ENCODE measurements at places on chromosomes 5 and 9. TPM values are rescaled to one million over a fixed set of nuclear protein-coding genes. Genes with fewer than 3 reads are reported as not detected.

DNA sequence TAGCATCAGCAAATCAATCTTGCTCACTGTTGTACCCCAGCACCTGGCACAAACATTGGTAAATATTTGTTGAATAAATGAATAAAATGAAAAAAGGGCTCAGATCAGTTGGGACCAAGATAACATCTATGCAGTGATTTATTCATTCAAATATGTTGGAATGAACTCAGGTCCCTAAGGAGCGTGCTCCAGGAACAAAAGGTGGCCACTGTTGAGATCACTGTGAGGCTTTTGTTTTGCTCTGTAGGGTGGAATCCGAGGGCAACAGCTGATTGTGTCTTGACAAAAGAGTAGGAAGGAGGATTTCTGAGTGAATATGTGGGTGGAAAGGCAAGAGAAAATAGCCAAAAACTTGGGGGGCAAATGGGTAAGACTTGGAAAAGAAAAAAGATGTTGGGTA, 89.7 kb downstream of the PPP2R2B start:
- no peak for DNase-seq

DNA sequence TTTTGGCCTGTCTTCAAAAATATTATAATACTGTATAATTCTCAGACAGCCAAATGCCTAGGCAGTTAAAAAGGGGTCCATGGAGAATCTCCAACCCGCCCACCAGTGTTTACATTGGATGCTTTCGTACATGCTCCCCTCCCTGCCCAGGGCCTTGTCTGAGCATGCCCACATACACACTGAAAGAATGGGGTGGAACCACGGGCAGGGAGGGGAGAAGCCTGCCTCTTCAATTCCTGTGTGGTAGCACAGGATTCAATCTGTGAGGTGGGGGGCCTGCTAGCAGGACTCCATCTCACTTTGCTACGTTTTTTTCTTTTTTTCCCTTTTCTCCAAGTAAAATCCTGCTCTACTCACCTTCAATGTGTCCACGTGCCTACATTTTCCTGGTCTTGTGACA, 314.7 kb upstream of the GRAMD2B start:
- no peak for DNase-seq

DNA sequence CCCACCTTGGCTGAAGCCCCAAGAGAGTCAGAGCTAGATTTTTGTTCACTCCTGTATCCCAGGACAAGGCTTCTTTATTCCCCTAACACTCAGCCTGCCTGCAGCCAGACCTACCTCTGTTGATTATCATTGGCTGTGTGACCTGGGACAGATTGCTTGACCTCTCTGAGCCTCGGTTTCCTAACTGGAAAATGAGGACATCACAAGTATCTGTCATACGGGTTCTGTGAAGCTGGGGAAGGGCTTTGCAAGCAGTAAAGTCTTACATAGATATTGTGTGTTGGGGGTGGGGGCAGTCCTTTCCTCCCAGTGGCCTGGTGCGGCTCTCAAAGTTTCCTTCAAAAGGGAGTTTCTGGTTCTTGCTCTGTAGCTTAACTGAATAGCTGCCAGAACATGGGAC, 2.5 kb upstream of the NEK6 start:
- DNase-seq: no peak

- no peak for DNase-seq
These were observed 297.7 kb upstream of the CD180 start for GRCh38 chr5:67494186-67494855.

Gene CYSRT1
- 0.66 TPM for total RNA-seq

DNA sequence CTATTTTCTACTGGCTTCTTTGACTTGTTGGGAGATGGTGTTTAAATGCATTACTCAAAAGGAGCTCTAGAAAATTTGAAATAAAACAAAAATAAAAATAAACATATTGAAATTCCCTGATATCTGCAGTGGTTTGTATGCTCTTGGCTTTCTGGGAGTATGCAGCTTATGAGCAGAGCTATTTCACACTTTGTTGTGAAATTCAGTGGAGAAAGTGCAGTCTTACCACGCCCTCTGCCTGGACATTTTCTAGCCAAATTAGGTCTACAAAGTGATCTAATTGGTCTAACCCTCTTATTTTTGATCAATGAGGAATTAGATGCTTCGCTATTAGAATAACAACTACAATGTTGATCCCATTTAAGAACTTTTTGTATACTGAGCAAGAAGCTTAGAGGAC, 66.8 kb downstream of the INSYN2B start:
- no peak for DNase-seq

DNA sequence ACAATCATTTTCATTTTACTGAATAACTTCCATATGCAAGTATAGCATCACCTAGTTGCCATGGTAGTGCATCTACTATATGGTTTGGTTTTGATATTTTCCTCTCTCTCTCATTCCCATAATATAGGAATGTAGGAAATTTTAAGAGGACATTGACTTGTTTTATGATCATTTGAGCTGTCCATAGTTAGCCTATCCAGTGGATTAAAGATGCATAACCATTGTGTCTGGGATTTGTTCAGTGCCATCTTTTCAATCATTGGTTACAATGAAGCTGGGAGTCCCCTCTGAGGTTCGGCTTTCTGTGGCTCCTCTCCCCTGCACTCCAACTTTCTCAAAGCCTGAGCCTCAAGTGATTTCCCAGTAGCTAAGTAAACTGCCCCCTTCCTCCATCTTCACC, 458.5 kb downstream of the RAB3C start:
- DNase-seq: no peak

Gene ANXA2R
- 6.0 TPM for total RNA-seq

GRCh38 chr9:122005597-122005996, 87.5 kb downstream of the TTLL11 start:
- DNase-seq: no peak

Gene ZNF454
- total RNA-seq: not detected

DNA sequence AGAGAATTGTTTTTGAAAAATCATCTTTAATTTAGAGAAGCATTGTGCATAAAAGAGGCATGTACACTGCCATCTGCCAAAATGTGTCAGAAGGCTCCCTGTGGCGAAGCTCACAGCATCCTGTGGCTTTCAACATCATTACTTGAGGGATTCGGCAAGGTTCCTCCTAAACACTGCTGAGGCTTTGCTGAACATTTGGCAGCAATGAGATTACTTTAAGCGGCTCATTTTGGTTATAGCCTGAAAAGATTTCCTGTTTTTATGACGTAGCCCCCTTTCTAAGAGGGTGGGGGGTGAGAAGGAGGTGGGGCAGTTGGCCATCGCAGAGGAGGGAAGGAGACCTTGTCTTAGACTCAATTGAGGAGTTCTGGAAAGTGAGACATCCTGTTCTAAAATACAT, 469.4 kb downstream of the RASEF start:
- DNase-seq: no peak

DNA sequence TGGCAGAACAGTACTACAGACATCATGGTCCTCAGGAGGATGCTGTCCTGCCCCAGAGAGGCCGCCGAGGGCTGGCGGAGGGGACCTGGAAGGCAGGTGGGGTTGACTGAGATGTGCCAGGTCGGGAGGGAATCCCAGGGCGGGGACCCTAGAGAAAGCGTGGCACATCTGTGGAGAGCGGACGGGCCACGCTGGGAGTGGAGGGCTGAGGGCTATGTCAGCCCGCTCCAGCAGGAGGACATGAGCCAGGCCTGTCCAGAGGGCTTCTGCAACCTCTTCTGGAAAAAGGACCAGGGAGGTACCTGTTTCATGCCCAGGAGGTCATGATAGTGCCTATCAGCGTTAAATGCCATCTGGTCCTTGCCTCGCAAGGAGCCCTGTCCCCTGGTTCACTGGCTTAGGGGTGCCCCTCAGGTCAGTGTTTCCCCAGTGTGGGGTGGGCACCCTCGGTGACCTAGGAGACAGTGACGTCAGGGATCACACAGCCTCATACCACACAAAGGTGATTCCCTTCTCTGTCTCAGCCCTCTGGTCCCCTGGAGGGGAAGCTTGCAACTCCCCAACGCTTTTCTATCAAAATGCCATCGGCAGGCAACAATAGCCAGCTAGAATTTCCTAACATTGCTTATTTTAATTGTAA, 103.6 kb upstream of the IER5L start:
- DNase-seq: no peak

DNA sequence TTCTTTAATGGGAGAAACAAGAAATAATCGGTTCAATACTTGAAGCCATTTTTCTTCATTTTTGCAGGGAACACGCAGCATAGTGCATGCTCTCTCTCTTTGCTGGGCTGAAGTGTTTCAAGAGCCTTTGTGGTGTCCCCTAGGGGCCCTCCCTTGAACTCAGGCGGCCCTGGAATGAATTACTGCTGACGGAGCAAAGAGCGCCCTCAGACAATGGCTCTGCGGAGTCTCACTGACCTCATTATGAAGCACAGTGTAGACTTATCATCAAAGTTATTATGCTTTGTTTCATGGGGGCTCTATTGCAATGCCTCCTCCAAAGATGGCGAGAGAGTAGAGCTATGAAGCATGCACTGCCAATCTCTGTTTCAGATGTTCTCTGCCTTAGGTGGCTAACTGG, 64.8 kb upstream of the ADCY2 start:
- no peak for DNase-seq

Data from CD8-positive, alpha-beta memory T cell (primary cell).